Spinal cord (tissue), 10 donors: ENCODE measurements at places on chromosomes 12 and 14.

- DNase-seq: no peak
Observed at GRCh38 chr14:50109342-50109741, 7.0 kb downstream of the VCPKMT start.

DNA sequence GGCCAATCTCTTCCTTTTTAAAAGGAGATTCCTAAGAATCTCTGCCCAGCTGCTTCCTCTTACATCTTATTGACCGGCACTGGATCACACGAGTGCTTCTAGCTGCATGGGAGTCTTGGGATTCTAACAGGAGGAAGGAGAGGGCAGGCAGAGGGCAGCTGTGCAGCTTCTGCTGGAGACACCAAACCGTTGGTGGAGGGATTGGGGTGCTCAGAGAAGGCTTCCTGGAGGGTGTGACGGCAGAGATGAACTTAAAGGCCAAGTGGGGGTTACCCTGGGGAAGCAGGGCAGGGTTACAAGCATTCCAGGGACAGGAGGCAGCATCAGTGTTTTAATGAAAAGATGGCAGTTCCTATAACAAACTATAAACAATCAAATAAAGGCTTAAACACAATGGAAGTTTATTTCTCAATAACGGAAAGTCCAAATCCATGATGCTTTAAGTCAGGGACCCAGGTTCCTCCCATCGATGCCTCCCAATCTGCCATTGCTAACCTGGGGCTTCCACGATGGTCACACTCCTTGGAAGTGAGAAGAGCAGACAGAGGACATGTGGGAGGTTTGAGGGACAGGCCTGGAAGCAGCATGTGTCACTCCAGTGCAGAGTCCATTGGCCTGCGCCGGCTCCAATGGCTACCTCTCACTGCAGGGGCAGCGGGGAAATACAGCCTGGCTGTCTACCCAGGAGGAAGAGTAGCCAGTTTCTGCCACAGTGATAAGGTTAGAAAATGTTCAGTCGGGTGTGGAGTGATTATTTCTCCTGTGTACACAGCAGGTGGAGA lies 53.1 kb upstream of the DDX11 start:
- DNase-seq: no peak

- DNase-seq: peak; percentile 81
Observed at GRCh38 chr14:102262929-102263462, 42.0 kb downstream of the MOK start.

GRCh38 chr14:41062826-41063225 lies 543.9 kb upstream of the LRFN5 start:
- DNase-seq: no peak

- DNase-seq: peak; percentile 49
Observed at GRCh38 chr14:103056322-103057027, 874 bp downstream of the CDC42BPB start.

- no peak for DNase-seq
Observed at GRCh38 chr12:42284157-42284556, 41.7 kb downstream of the ZCRB1 start.

DNA sequence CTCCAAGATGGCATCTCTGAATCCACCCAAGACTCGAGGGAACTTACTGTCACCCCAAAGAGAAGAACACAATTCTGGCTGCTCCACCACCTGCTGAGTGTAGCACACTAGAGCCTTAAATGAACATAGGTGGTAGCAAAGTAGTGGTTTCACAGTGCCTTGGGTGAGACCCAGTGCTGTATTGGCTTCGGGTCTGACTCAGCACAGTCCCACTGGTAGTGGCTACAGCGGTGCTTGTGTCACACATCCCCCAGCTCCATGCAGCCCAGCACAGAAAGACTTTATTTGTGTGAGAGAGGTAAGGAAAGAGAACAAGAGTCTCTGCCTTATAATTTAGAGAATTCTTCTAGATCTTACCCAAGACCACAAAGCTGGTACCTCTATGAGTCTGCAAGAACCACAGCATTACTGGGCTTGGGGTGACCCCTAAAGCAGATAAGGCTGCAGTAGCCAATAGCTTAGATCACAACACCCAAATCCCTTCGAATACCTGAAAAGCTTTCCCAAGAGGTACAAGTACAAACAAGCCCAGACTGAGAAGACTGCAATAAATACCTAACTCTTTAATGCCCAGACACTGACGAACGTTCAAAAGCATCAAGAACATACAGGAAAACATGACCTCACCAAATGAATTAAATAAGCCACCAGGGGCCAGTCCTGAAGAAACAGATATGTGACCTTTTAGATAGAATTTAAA lies 83.3 kb upstream of the SLC38A4 start:
- DNase-seq: no peak

- DNase-seq: peak; percentile 31
Observed at GRCh38 chr12:23399402-23399933, 550.0 kb downstream of the SOX5 start.

DNA sequence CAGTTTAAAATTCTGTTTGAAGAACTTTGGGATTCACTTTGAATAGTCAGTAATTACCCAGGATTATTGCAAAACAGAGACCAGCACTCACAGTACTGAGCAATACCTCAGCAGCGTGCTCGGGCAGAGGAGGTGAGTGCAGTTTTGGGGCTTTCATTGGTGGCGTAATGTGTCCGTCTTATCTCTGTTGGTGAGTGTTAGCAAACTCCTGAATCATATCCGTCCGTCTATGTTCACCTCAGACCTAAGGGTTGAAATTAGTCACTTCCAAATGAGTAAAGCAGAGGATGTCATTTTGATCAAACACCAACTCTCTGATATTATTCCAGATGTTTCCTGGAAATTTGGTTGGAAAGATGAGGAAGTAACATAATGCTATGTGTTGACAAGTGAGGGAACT lies 82.8 kb downstream of the BORCS5 start:
- no peak for DNase-seq

GRCh38 chr14:45698462-45699134 lies 445.6 kb upstream of the MIS18BP1 start:
- DNase-seq: no peak

DNA sequence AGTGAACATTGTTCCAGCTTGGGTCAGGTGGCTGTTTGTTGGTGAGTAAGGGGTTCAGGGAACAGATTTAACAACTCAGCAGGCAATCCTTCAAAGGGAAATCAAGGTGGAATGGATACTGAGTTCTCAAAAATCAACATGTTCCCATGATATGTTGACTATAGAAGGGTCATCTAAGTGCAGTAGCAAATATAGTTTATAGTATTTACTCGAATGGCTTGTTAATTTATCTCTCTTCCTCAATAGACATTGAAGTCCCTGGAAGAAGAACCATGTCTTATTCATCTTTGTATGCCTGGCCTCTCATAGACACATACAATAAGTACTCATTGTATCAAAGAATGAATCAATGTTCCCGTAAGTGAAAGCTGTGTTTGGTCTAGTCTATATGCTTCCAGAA lies 24.5 kb upstream of the DUSP6 start:
- DNase-seq: no peak

- no peak for DNase-seq
Observed at GRCh38 chr14:22907429-22907828, 11.5 kb downstream of the RBM23 start.

GRCh38 chr12:5554711-5555110 lies 122.8 kb downstream of the NTF3 start:
- DNase-seq: no peak

- DNase-seq: no peak
Observed at GRCh38 chr12:27105746-27106536, 23.6 kb upstream of the C12orf71 start.

DNA sequence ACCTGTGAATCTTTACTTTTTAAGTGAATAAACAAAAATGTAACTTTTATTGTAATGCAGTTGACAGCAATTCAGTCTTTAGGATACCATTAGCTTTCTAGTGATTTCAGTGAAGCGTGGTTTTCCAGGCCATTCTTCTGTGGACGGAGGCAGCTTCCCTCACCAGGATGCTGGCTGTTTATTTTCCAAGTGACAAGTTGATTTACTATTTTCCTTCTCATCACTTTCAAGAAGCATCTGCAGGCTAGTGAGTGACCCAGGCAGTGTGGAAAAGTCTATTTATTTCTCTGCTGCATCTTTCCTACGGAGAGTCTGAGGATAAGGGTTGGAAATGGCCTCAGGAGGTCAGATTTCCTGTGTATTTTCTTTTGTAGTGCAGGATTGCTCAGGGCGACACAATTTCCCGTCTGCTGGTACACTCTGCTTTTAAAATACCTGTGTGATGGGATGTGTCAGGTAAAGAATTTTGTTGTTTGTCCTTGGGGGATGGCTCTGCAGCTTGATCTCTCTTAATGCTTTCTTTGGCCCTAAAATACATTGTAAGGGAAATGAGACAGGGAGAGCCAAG lies 467.8 kb downstream of the NRXN3 start:
- DNase-seq: no peak

- DNase-seq: no peak
Observed at GRCh38 chr12:75932241-75932640, 99.3 kb downstream of the PHLDA1 start.

DNA sequence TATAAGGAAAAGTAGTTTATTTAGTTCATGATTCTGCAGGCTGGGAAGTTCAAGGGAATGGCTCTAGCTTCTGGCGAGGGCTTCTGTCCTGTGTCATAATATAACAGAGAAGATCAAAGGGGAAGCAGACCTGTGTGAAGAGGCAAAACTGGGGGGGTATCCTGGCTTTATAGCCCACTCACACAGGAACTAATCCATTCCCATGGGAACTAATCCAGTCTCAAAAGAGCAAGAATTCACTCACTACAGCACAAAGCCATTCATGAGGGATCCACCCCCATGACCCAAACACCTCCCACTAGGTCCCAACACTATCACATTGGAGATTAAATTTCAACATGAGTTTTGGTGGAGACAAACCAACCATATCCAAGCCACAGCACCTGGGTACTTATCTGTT lies 6.9 kb downstream of the ALDH6A1 start:
- no peak for DNase-seq
